ENCODE measurements at places on chromosomes 13 and 19.

DNA sequence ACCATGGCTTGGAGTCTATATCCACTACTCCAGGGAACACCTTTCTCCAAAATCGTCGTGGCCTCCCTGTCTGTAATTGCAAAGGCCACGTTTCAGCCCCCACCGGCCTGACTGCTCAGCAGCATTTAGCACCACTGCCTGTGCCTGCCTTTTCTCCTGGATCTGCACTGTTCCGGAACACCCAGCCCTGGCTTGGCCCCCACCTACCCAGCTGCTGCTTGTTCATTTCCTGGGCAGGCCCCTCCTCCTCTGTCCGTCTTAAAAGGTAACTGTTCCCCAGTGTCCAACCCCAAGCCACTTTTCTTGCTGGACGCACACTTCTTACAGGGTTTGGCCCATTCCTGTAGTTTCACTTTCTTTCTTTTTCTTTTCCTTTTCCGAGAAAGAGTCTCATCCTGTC is 8.5 kb upstream of the SYT5 start:
- no peak for DNase-seq

GRCh38 chr19:48206397-48207093 is 36.1 kb downstream of the ZSWIM9 start:
- DNase-seq = no peak

DNA sequence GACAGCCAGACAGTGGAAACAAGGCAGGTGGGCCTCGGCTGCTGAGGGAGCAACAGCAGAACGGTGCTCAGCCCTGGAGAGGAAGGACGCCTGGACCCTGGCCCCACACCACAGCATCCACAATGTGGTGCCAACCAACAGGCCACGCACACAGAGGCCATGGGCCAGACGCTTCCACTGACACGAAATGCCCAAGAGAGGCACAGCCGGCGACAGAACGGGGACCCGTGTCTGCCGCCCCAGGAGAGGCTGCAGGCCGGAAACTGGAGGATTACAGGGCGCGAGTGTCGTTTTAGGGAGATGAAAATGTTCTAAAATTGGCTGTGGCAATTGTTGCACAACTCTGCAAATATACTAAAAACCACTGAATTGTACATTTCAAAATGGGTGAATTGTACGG is 69.7 kb downstream of the RASA3 start:
- no peak for DNase-seq

DNA sequence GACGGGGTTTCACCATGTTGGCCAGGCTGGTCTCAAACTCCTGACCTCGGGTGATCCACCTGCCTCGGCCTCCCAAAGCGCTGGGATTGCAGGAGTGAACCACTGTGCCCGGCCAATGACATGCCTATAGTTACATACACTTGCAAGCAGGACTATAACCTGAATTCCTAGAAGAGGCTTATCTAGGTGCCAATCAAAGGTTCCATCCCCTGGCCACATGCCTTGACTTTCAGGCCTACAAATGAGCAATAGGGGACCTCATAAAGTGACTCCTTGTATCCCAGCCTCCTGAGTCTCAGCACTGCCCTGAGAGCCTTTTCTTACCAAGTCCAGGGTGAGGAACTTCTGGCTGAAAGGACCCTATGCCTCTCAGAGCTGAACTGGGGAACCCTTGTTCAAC is 3.9 kb upstream of the LSM4 start:
- no peak for DNase-seq

DNA sequence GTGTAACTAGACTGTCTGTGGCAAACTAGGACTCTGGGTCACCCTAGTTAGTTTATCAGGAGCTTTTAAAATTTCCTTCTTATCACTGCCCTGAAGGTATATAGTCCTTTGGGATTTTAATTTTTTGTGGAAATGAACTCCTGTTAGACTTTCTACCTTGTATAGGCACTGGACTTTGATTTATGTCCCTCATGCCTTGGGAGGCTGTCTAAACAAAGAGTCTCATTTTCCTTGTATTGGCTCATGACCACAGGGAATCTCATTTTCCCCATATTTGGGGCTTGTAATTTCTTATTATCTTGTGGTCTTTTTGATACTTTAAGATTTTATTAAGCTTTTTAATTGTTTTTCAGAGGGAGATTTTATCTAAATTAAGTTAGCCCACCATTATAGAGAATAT is 21.4 kb downstream of the KCTD4 start:
- DNase-seq = no peak

- DNase-seq = no peak
Observed at GRCh38 chr19:7914598-7915045, at the start of gene TGFBR3L. TSS of gene TGFBR3L (plus strand) at chr19:7914830.

DNA sequence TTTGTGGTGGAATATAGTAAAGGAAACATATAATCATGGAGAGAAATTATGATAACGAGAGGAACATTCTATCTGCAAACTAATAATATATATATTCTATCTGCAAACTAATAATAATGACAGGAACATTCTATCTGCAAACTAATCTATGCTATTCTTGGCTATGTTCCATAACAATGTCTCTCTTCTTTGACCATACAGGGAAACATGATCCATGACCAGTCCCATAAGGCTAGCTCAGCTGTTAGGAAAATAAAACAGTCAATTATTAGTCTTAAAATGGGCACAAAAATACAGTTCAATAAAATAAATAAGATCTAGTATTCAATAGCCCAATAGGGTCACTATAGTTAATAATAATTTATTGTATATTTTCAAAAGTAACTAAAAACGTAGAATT is 707.8 kb upstream of the PCDH20 start:
- no peak for DNase-seq

- DNase-seq = peak; percentile 78
Observed at GRCh38 chr19:8355631-8356402, 8.1 kb upstream of the ANGPTL4 start.

GRCh38 chr19:14381689-14382474 is 638 bp downstream of the ADGRE5 start:
- DNase-seq = peak; percentile 41

GRCh38 chr19:42075364-42075615 is 676 bp upstream of the ZNF574 start:
- no peak for DNase-seq
